Naive thymus-derived CD8-positive, alpha-beta T cell (primary cell): ENCODE measurements at places on chromosomes 4 and X.

- no peak for DNase-seq
Measured at GRCh38 chrX:38484607-38485498, 76.5 kb upstream of the TSPAN7 start.

GRCh38 chr4:108107729-108108382 is 60.9 kb downstream of the LEF1 start:
- DNase-seq, result peak; percentile 52

GRCh38 chrX:2316534-2316933 is 184.2 kb downstream of the DHRSX start:
- DNase-seq, result no peak

- DNase-seq, result no peak
Measured at GRCh38 chr4:173169178-173169427, 492 bp downstream of the GALNT7 start.

GRCh38 chr4:19636451-19636850 is 615.3 kb upstream of the SLIT2 start:
- DNase-seq, result no peak
